Osteoblast (primary cell): ENCODE measurements at places on chromosomes 11 and 22. TPM values are rescaled to one million over a fixed set of nuclear protein-coding genes. Genes with fewer than 3 reads are reported as not detected.

Gene FIBIN
- total RNA-seq = 22.1 and 30.0 TPM in 2 replicates

Gene PARVB
- total RNA-seq = 24.5 and 29.3 TPM in 2 replicates

Gene OR51B5
- total RNA-seq = not detected in 2 replicates

Gene TEAD1
- total RNA-seq = 166 and 176 TPM in 2 replicates

Gene MS4A2
- total RNA-seq = not detected in 2 replicates
